Activated T-helper 17 cell treated with anti-CD3 and anti-CD28 coated beads, Interleukin-2, amount 50 U/mL, for 72 hours (primary cell): ENCODE measurements at places on chromosomes 12 and 14. TPM values are rescaled to one million over a fixed set of nuclear protein-coding genes. Genes with fewer than 3 reads are reported as not detected.

The RPS6KA5 gene
- total RNA-seq = 30.0 TPM

The MBIP gene
- 27.6 TPM for total RNA-seq

The DLST gene
- 132 TPM for total RNA-seq

The ZNF26 gene
- 17.7 TPM for total RNA-seq

The TMBIM6 gene
- 407 TPM for total RNA-seq

The NGB gene
- total RNA-seq = not detected

The CBLN3 gene
- total RNA-seq = 11.1 TPM

The ASB2 gene
- total RNA-seq = 68.7 TPM

The LRIG3 gene
- not detected for total RNA-seq
